Erythroblast (primary cell): ENCODE measurements at places on chromosomes 7 and 10.
A peak's percentile ranks its signal among the peaks of the same experiment; 100 is the strongest.

GRCh38 chr10:69994262-69994661, 58.4 kb upstream of the MACROH2A2 start:
- DNase-seq: peak; percentile 41

DNA sequence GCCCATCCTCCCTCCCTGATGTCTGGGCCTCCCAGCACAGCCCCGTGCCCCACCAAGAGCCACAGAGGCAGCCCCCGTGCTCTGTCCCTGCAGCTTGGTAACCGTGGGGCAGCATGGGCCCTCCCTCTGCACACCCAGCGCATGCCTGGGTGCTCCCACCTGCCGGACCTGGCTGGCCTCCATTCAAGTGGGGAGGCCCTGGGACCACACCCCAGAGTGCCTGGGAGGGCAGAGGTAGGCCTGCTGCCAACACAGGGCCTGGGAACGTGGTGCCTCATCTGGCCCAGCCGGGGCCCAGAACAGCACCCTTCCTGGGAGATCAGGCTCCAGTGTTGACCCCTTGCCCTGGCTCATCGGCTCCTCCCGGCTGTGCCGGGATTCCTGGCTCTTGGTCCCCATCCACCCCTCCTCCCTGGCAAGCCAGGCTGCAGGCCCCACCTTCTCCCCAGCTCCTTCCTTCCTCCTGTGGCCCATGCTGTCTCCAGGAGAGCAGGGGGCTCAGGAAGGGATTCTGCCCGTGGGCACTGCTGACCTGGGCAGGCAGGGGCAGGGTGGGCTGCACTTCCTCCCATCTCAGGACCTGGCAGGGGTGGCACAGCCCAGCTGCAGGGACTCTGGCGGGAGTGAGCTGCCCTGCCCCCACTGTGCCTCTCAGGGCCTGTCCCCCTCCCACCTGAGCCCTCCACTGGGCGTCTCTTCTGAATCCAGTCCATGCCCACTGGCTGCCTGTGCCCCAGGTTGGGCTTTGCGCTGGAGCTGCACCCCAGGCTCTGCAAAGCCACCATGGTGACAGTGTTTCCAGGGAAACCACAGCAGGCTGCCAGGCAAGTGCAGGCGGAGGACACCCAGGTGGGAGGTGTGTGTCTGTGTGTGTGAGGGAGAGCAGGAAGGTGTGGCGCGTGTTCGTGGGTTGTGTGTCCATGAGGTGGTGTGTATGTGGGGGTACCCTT, 32.6 kb downstream of the PWWP2B start:
- DNase-seq: no peak

DNA sequence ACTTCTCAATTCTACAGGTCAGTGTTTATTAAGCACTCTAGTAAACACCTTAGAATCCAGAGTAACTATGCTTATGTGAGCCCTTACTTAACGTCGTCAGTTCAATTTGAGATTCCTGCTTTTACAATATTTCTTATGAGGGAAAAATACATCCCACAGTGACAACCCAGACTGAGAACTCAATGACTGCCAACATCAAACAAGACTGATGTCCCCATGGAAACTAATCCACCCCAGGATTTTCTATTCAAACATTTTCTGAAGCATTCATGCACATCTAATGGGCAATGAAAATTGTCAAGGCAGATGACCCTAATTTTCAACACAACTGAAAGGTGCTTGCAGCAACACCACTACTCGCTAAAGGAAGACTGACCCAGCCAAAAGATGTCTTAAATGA, 67.0 kb downstream of the ATE1 start:
- DNase-seq: no peak

DNA sequence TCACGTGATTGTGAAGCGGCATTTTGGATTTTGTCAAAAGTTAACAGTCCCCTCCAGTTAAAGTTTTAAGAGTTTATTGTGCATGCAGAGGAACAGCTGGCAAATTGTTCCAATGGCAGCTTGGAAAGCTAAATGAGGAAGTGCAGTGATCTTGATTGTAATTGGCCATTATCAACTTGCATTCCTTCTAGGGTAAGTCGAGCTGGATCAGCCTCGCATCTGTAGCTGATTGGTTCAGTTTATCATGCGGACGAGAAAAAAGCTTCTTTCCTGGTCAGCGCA, 566 bp downstream of the ZNF789 start:
- peak; percentile 77 for DNase-seq

DNA sequence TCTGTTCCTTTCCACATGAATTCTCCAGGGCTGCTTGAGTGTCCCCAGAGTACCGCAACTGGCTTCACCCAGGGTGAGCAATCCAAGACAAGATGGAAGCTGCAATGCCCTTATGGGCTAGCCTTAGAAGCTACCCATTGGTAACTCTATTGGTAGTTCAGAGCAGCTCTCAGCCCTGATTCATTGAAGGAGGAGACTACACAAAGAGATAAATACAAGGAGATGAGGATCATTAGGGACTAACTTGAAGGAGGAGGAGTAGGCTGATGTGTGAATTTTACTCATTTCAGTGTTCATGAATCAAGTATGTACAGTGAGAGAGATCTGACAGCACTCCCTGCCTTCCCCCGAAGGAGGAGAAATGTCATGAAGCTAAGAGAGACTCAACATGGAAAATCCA, 124.0 kb downstream of the REEP3 start:
- no peak for DNase-seq

- DNase-seq: no peak
These were observed 26.4 kb upstream of the HSPA12A start for GRCh38 chr10:116768786-116769185.

GRCh38 chr7:81064426-81064825, 145.6 kb upstream of the SEMA3C start:
- DNase-seq: no peak

- no peak for DNase-seq
These were observed 29.6 kb downstream of the CASP7 start for GRCh38 chr10:113709221-113709838.

DNA sequence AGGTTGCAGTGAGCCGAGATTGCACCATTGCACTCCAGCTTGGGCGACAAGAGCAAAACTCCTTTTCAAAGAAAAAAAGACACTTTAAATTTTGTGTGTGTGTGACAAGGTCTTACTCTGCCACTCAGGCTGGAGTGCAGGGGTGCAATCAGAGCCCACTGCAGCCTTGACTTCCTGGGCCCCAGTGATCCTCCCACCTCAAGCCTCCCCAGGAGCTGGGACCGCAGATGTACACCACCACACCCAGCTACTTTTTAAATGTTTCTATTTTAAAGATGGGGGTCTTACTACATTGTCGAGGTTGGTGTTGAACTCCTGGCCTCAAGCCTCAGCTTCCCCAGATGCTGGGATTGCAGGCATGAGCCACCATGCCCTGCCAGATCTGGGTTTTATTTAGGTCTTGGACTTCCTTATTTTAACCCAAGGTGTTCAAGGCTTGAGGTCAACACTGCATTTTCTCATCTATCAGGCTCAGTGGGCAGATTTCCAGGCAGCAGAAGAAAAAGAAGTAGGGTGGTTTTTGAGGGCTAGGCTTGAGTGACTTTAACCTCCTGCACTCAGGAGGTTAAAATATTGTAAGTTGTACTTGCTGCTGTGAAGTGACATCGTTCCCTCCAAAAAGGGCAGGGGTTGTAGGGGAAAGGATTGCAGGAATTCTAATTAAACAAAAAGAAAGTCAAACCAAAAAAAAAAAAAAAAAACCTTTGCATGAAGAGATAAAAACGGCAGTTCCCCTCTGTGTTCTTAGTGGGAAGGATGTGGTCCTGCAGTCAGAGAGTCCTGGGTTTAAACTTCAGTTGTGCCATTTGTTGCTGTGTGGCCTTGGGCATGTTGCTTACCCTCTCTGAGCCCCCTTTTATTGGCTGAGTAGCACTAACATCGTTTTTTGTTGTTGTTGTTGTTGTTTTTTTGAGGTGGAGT, 71.5 kb downstream of the CARD11 start:
- DNase-seq: no peak

- DNase-seq: no peak
These were observed 159.5 kb upstream of the ZNF32 start for GRCh38 chr10:43808136-43808535.
